K562 (cell line): ENCODE measurements at places on chromosomes 2 and 18.

DNA sequence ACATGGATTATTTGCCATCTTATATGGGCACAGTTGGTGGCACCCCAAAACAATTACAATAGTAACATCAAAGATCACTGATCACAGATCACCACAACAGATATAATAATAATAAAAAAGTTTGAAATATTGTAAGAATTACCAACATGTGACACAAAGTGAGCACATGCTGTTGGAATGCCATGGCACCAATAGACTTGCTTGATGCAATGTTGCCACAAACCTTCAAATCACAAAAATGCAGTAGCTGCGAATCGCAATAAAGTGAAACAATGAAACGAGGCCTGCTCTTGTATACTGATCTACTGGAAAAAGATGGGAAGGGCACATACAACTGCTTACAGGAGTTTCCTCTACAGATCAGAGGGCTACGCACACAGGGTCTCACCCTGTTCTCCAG lies 32.2 kb upstream of the AMMECR1L start:
- DNase-seq, result no peak

- DNase-seq, result no peak
These were observed 268.1 kb downstream of the MYO3B start for GRCh38 chr2:170446078-170446477.

- no peak for DNase-seq
These were observed 11.0 kb upstream of the CXCR4 start for GRCh38 chr2:136128905-136129304.

DNA sequence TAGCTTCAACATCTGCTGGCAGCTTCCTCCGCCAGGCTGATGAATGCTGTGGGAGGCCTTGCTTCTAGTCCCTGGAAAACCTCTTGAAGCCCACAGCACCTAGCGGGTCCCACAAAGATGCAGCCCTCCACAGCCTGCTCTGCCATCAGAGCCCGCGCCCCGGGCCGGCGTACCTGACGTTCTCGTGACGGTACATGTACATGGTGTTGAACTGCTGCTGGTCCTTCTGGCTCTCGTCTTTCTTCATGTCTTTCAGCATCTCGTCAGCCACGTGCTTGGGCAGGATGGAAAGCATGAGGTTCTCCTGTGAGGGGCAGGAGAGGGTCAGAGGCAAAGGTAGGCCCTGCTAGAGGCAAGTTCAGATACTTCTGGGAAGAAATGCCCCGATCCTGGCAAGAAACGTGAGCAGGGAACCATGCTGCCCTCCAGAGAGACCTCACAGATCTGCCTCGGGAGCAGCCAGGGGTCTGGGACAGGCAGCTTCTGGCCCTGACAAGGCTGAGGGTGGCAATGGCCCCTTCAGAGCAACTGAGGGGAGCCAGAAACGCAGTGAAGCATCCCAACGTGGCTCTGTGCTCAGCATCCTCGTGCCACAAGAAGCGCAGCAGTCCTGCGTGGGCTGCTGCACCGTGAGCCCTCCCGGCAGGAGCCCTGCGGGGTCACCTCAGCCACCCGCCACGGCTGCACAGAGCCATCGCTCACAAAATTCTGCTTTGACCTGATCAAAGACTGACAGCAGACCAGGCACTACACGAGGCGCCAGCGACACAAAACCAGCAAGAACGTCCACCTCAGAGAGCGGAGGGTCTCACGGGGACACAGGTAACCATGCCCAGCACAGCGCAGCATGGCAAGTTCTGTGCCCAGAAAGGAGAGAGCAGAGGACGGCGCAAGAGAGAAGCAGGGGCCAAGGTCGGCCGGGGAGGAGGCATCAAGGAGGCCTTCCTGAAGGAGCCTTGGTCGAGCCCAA lies 49.1 kb downstream of the CENPO start:
- DNase-seq, result no peak

DNA sequence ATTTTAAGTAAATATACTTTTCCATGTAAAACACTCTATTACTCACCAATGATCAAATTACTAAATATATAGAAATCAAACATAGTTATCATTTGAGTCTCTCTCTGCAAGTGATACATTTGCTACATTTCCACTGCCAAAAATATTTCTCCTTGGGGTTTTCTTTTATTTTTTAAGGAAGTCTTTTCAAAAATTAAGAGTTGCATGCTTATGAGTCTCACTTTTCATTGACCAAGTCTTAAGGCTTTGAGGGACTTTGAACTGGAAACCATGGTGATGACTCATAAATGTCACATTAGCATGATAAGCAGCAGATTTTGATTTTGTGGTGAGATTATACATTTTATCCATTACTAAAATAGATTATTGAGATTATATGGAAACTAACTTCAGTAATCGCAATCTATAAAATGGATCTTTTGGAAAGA lies 152.9 kb downstream of the FAM124B start:
- DNase-seq, result no peak
